ENCODE measurements at places on chromosomes 7 and 10.

DNA sequence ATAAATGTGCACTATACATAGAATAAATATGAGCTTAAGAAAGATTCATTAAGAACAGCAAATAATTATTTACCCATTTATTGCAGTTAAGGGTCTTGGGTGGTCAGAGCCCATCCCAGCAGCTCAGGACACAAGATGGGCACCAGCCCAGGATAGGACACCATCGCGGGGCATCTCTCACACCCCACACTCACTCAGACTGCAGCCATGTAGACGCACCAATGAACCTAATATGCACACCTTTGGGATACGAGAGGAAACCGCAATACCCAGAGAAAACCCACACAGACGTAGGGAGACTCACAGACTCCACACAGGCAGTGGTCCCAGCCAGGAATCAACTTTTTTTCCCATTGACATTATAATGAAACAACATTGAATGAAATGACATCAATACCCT is 36.0 kb downstream of the CARD11 start:
- no peak for DNase-seq

DNA sequence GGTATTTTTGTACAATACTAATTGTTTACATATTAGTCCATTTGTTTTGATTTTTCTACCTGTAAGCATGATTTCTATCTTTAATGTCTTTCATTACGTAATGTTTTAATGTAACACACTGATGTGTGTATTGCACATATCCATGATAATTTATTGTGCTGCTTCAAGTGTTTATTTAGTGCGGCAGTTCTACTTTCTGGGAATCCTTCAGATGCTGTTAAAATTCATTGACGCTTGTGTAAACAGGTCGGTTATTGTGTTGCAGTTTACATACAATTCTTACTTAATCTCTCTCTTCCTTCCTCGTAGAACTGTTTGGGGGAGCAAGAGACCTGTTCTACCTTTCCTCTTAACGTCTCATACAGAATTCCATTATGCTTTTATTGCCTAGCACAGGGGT is 6.9 kb downstream of the TMEM60 start:
- DNase-seq, result no peak

GRCh38 chr10:44046605-44047004 is 338.3 kb downstream of the CXCL12 start:
- DNase-seq, result no peak

- no peak for DNase-seq
Measured at GRCh38 chr7:22255342-22255741, 101.6 kb downstream of the RAPGEF5 start.

GRCh38 chr10:130167707-130168106 is 31.5 kb downstream of the GLRX3 start:
- DNase-seq, result no peak

GRCh38 chr7:134865001-134865845 is 85.8 kb downstream of the CALD1 start:
- DNase-seq, result no peak

DNA sequence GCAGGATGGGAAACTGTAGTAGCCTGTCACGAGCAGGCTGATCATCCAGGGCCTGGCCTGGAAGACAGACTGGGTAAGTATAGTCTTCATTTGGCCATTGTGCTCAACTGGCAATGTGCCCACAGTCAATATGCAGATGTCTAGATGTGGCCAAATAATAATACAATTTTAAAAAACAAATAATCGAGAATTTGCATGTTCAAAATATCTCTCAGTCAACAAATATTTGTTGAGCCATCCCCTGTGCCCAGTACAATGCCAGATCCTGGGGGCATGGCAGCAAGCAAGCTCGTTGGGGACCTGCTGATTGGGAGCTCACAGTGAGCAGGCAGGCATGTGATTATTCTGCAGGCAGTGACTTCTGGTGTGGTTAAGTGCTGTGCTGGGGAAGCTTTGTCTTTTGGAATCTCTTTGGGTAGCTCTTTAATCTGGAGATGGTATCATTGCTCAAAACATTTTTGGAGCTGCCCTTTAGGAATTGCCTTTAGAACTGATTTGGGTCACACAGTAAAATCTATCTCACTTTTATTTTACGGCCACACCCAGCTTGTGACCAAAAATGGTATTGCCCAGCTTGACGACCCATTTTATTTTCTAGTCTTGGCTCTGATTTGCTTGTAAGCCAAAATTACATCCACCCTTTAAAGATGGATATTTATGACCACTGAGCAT is 92.2 kb downstream of the PLCE1 start:
- DNase-seq, result no peak

- no peak for DNase-seq
Measured at GRCh38 chr7:99843808-99844207, 16.0 kb downstream of the CYP3A43 start.

- no peak for DNase-seq
Measured at GRCh38 chr7:118731854-118732253, 507.4 kb downstream of the ANKRD7 start.
